ENCODE measurements at places on chromosomes 5 and 9.

DNA sequence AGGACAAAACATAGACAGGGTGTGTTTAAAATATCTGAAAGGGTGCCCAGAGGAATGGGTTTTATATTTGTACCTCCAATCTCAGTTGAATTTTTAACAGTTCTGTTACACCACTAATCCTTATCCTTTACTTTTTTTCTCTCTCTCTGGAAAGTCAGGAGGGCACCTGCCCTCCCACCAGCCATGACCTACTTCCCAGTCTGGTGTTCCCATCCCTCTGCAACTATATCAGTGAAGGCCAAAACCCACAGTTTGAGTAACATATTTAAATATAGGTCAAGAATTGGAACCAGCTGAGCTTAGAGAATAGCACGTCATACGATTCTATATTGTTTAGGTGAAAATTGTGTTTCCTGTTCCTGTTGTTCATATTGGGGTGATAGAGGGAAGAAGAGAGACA, 229.8 kb downstream of the NTRK2 start:
- no peak for DNase-seq

DNA sequence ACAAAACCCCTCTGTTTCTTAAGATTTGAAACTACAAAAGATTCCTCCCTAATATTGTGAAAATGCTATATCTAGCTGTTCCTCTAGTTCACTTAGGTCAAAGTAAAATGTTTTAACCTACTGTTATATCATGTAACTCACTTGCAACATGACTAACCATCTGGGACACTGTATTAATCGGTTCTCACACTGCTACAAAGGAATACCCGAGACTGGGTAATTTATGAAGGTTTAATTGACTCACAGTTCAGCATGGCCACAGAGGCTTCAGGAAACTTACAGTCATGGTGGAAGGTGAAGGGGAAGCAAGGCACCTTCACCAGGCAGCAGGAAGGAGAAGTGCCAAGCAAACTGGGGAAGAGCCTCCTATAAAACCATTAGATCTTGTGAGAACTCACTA, 34.7 kb downstream of the DIMT1 start:
- no peak for DNase-seq

DNA sequence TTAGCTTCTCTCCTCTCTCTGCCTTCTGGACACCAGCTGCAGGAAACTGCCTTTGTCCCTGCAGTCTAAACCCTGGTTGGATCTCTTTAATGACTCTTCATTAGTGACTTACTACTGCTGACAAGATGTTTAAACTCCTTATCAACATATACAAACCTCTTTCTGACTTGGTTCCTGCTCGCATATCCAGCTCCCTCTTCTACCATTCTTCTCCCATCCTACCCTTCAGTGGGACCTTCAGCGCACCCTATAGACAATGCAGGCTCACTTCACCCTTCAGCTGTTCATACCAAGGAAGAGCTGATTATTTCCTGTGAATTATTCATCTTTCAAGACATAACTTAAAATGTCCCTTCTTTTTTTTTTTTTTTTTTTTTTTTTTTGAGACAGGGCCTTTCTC, 436.5 kb downstream of the KIAA0825 start:
- no peak for DNase-seq

DNA sequence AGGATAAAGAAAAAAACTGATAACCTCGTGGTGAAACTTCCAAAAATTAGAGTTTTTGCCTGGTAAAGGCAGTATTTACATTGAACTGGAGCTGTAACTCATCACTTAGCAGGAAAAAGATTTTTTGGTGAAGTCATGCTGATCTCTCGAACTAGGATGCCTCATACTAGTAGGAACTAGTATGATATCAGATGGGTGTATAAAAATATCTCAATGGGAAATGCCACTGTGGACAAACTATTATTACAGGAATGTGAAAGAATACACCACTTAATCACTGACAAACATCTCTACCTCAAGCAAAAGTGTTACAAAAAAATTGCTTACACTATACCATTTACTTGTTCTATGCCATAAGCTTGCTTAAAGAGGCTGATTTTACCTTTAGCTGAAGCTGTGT, 28.4 kb downstream of the RFX3 start:
- DNase-seq, result no peak

GRCh38 chr9:35001285-35001677, 11.7 kb downstream of the DNAJB5 start:
- no peak for DNase-seq

GRCh38 chr9:70486127-70486526, 71.7 kb upstream of the KLF9 start:
- DNase-seq, result no peak

DNA sequence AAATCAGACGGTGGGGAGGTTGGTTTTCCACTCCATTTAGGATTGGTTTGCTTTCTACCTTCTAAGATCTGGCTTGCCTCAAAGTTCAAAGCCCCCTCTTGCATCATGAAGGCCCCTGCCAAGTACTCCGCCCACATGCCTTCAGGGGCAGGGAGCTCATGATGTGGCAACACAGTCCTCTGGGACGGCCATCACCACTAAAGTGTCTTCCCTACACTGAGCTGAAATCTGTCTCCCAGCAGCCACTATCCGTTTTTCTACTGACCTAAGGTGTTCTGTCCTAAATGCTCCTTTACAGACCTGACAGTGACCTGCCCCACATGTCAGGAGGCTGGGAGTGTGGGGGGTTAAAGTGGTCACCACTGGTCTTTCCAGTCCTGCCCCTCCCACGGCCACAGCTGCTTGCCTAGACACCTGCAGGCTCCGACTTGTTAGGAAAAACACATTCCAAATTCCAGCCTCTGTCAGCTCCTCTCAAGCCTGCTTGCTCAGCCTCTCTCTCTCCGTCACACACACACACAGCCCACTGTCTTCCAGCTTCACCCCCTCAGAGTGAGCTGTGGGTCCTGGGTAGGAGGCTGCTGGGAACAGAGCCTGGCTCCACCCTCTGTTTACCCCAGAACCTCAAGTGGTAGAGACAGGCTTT, 44.9 kb downstream of the SHB start:
- no peak for DNase-seq

DNA sequence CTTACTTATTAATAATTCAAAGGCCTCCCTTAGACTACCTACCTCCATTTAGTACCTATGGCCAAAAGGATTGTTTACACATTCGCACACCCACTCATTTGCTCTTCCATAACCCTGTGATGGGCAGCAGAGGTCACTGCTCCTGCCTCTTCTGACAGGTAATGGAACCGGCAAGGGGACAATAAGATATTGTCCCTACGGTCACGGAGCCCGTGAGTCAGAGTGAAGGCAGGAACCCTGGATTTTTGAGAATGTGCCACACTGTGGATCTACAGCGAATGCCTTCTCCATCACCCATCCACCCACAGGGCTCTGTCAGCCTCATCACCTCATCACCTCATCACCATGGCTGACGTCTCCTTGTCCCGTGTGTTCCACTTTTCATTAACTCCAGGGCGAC, 132.3 kb downstream of the MYO10 start:
- no peak for DNase-seq

DNA sequence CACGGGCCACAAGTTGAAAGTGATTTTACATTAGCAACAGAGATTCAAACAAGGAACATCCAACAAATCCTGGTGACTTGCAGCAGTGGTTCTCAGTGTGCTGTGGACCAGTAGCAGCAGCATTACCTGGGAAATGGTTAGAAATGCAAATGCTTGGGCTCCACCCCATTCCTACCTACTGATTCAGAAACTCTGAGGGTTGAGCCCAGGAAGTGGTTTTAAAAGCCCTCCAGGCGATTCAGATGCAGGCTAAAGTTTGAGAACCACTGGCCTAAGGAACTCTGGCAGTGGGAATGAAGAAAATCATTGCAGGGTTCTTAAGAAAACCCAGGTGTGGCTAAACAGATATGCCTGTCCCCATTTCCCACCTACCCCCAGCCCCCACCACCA, 398.8 kb downstream of the ENC1 start:
- DNase-seq, result no peak

DNA sequence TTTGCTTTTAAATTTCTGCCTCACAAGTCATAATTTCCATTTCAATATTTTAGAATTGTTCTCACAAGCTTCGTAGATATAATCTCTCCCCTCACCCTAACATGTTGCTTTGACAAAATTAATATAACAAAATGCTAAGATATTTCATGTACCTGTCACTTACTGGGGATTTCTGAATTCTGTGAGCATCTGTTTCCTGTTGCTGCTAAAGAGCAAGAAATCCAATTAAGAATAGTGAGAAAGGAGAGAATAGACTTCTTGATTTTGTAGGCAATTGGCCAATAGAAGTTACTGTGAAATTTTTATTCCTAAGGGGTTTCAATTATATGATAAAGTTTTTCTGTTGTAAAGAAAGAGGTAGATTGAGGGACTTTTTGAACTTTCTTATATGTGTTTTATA, 796.5 kb upstream of the ARRDC3 start:
- no peak for DNase-seq

DNA sequence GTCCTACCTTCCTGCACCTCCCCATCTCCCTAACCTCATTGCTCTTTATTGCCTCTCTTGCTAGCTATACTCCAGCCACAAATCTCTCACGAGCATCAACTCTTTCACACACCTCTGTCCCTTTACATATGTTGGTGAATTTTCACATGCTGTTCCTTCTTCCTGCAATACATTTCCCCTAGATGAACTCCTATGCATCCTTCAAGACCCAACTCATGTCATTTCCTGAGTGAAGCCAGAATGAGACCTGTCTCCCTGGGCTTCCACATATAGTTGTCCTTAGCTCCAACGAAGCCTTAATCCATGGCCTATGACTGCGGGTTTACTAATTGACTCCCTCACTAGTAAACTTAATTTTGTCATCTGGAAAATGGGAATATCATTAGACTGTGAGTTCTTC, 297.3 kb upstream of the PANK3 start:
- no peak for DNase-seq

GRCh38 chr5:114327987-114328386, 33.9 kb upstream of the KCNN2 start:
- DNase-seq, result no peak

- DNase-seq, result peak; percentile 87
Measured at GRCh38 chr9:131349881-131350563, 43.9 kb upstream of the PRRC2B start.

DNA sequence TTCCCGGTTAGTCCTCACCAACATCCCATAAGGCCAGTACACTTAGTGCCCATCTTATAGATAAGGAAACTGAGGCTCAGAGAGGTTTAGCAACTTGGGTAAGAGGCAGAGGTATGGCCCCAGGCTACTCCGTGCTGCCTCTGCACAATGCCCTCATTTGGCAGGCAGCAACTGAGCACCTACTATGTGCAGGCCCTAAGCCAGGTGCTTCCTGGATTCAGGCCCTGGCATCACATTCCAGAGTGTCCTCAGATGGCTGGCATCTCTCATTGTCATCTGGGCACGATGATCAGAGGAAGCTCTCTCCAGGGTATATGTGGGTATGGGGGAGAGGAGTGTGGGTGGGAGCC, 53.8 kb upstream of the PSD2 start:
- no peak for DNase-seq

DNA sequence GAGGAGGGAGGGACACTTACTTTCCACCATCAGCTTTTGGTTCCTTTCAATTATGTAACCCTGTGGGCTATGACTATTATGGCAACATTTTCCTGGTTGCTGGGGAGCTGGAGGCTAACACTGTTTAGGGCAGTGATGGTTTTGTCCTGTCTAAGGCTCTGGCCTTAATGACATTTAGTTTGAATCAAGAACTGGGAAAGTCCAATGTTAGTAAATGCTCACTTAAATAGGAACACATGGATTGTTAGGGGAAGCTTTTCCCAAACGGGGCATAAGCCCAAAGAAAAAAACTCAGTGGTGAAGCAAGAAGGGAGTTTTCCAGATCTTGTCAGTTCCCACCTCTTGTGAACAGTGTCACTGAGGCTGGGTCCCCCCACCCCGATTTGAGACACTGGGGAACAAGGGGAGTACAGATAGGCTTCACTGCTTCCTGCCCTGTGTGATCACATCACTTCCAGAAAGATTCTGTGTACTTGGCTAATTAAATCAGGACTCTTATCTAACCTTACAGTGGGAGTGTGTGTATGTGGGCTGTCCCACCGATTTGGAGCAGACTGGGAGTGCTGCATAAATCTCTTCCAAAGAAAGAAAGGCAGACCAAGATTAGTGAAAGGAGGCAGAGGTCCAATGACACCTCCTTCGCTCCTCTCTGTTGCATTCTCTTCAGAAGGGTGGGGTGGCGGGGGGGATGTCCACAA, 206.4 kb downstream of the PTTG1 start:
- no peak for DNase-seq

GRCh38 chr5:82105457-82105856, 133.6 kb downstream of the ATG10 start:
- no peak for DNase-seq

DNA sequence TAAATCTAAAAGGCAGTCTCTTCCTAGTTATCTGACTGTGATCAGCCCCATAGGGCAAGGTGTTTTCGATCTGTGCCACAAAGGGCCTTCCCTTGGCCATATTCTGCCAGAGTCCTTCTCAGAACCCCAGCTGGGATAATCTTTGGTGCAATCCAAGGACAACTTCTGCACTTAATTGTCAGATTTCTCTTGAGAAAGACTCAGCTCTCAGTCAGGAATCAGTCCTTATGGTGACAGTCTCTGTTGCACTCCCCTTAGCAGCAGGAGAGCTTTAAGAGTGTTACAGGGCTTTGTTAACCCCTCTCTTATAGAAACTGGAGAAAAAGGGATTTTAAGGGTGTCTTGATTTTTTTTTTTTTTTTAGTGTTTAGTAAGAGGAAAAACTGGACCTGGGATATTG, 15.4 kb upstream of the RFX3 start:
- DNase-seq, result no peak

- no peak for DNase-seq
Measured at GRCh38 chr5:75322066-75322465, 15.0 kb upstream of the HMGCR start.
